ENCODE measurements at places on chromosomes 7 and 10.

- no peak for DNase-seq
Observed at GRCh38 chr10:22754296-22754695, 39.9 kb upstream of the PIP4K2A start.

DNA sequence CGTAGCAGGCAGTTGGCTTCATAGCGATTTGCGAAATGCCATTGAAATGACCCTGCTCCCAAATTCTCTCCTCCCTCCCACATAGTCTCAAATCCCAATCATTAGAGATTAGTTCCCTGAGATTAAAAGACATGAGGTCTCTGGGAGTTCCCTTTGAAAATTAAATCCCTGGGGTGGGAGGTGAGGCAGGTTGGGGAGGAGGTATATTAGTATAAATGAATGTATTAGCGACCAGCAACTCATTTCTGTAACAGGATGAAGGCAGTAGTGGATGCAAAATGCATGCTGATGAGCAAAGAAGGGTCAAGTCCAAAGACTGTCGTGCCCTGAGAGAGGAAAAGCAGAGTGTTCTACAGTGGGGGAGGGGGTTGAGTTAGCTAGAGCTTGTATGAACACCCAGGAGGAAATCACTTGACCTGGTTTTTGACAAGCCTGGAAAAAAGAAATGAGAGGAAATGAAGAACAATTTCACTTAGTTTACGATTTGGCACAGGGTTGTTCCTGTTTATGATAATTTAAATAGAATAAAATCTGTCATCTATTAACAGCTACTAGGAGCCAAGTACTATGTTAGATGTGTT, 79.6 kb upstream of the MTPN start:
- peak; percentile 44 for DNase-seq

DNA sequence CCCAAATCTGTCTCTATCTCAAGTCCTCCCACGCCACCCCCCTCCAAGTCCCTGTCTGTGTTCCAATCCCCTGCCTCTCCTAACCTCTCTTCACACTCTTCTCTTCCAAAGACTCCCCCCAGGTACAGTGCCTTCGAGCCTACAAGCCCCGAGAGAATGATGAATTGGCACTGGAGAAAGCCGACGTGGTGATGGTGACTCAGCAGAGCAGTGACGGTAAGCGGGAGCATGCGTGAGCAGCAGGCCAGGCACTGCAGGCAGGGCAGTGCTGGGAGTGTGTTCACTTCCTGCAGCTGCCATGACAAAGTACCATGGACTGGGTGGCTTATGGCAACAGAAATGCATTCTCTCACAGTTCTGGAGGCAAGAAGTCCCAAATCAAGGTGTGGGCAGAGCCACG, 23.4 kb downstream of the ARHGEF5 start:
- DNase-seq, result no peak

GRCh38 chr7:126079581-126079980, 1150.0 kb upstream of the POT1 start:
- no peak for DNase-seq

- no peak for DNase-seq
Observed at GRCh38 chr7:152459724-152460251, 24.0 kb upstream of the KMT2C start.

Measured in spinal cord (tissue), 10 donors.